ENCODE measurements at places on chromosomes 16 and 17.

GRCh38 chr16:80599466-80599865 is 58.7 kb downstream of the DYNLRB2 start:
- DNase-seq: no peak
- no peak overlapping the region for H3K4me3 ChIP-seq
- H3K4me1 ChIP-seq: no peaks in the 10 kb centered on the region
- no peaks in the 10 kb centered on the region for H3K27me3 ChIP-seq

DNA sequence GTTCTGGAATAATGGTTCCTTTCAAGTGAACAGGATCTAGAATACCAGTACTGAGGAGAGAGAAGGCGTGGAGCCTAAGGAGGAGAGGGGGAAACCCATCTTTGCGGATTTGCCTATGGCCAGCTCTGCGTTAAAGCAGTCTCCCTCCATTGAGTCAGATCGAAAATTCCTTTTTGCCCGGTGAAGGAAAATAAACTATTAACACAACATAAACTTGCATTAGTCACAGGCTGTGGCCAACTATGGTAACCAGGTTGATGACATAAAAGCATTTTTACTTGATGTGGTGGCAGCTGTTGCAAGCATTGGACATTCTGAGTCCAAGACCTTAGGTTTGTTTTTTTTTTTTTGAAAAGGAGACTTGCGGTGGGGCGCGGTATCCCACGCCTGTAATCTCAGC is 8.9 kb downstream of the LDAF1 start:
- peaks cover 12% of the 10 kb centered on the region for H3K4me1 ChIP-seq
- H3K4me3 ChIP-seq: no peak overlapping the region
- no peak overlapping the region for H3K27ac ChIP-seq
- no peaks in the 10 kb centered on the region for H3K27me3 ChIP-seq

GRCh38 chr16:72689851-72690250 is 358.1 kb downstream of the ZFHX3 start:
- no peak overlapping the region for H3K4me3 ChIP-seq
- H3K27me3 ChIP-seq: no peaks in the 10 kb centered on the region
- no peaks in the 10 kb centered on the region for H3K36me3 ChIP-seq
- no peak overlapping the region for H3K27ac ChIP-seq
- no peak for DNase-seq

GRCh38 chr17:40178660-40179059 is 1.4 kb downstream of the RAPGEFL1 start:
- no peaks in the 10 kb centered on the region for H3K4me1 ChIP-seq
- no peak for DNase-seq
- H3K4me3 ChIP-seq: no peak overlapping the region
- no peaks in the 10 kb centered on the region for H3K36me3 ChIP-seq
- no peak overlapping the region for H3K27ac ChIP-seq

DNA sequence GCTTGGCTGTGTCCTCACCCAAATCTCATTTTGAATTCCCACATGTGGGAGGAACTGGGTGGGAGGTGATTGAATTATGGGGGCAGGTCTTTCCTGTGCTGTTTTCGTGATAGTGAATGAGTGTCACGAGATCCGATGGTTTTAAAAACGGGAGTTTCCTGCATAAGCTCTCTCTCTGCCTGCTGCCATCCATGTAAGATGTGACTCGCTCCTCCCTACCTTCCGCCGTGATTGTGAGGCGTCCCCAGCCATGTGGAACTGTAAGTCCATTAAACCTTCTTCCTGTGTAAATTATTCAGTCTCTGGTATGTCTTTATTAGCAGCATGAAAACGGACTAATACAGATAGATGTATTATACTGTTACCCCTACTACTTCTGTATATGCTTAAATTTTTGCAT is 3.6 kb downstream of the SPATA33 start:
- peaks cover 14% of the 10 kb centered on the region for H3K4me1 ChIP-seq
- no peaks in the 10 kb centered on the region for H3K36me3 ChIP-seq
- no peak for DNase-seq
- H3K27ac ChIP-seq: no peak overlapping the region
- no peaks in the 10 kb centered on the region for H3K27me3 ChIP-seq

- DNase-seq: no peak
- H3K27ac ChIP-seq: no peak overlapping the region
- H3K27me3 ChIP-seq: peaks cover 65% of the 10 kb centered on the region
- H3K4me1 ChIP-seq: no peaks in the 10 kb centered on the region
- H3K36me3 ChIP-seq: no peaks in the 10 kb centered on the region
These were observed 32.1 kb upstream of the SBK1 start for GRCh38 chr16:28260193-28260592.

DNA sequence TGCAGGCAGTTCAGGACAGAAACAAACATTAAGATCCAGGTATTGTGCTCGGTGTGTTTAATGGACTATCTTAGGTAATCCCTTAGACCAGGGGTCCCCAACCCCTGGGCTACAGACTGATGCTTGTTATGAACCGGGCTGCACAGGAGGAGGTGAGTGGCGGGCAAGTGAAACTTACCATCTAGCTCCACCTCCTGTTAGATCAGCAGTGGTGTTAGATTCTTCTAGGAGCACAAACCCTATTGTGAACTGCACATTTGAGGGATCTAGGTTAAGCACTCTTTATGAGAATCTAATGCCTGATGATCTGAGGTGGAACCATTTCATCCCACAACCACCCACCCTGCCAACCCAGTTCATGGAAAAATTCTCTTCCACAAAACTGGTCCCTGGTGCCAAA is 37.8 kb upstream of the ASIC2 start:
- H3K4me3 ChIP-seq: no peak overlapping the region
- H3K36me3 ChIP-seq: no peaks in the 10 kb centered on the region
- no peak for DNase-seq

DNA sequence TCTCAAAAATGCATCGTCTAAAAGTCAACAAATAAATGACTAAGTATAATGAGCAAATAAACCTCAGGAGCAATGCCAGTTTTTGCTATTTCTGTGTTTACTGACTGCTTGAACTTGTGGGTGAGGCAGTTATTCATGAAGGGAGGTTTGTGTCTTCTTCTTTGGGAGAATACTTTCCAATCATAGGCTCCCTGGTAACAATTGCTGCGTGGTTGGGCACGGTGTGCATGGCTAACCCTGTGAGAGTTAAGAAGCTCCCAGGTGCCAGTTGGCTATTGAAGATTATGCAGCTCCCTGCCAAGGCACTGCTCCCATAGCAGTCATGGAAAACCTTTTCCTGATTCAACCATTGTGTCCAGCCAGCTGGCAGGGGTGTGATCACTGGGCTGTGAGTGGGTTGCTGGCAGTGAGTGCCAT is 775.9 kb upstream of the GOT2 start:
- no peaks in the 10 kb centered on the region for H3K4me1 ChIP-seq
- H3K36me3 ChIP-seq: no peaks in the 10 kb centered on the region
- H3K27me3 ChIP-seq: no peaks in the 10 kb centered on the region
- no peak overlapping the region for H3K4me3 ChIP-seq
- H3K27ac ChIP-seq: no peak overlapping the region

DNA sequence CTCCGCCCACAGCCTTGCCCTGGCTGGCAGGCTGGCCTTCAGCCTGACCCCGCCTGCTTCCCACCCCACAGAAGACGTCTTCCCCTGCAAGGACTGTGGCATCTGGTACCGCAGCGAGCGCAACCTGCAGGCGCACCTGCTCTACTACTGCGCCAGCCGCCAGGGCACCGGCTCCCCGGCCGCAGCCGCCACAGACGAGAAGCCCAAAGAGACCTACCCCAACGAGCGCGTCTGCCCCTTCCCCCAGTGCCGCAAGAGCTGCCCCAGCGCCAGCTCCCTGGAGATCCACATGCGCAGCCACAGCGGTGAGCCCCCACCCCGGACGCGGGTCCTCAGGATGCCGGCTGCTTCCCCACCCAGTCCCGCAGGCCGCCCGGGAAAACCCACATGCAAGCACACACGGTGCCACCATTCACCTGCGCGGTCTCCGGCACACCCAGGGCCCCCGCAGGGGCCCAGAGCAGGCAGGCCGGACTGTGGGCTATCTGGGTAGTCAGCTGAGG is 38.2 kb upstream of the ZC3H18 start:
- H3K36me3 ChIP-seq: no peaks in the 10 kb centered on the region
- H3K4me1 ChIP-seq: peaks cover 20% of the 10 kb centered on the region
- no peak overlapping the region for H3K4me3 ChIP-seq
- no peak overlapping the region for H3K27ac ChIP-seq
- H3K27me3 ChIP-seq: no peaks in the 10 kb centered on the region

DNA sequence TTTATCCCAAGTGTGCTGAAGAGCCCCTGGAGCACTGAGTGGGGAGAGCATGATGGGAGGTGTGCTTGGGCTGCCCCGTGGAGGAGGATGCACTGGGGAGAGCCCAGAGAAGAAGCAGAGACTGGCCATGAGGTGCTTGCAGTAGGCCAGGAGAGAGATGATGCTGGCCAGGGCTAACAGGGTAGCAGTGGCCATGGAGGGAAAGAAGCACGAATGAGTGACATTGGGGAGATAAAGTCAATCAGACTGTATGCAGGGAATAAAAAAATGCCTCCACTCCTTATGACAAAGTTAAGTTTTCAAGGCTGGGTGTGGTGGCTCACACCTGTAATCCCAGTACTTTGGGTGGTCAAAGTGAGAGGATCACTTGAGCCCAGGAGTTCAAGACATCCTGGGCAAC is 5.4 kb upstream of the TMEM220 start:
- H3K27me3 ChIP-seq: no peaks in the 10 kb centered on the region
- no peak overlapping the region for H3K4me3 ChIP-seq
- no peaks in the 10 kb centered on the region for H3K36me3 ChIP-seq
- H3K4me1 ChIP-seq: no peaks in the 10 kb centered on the region

- H3K4me1 ChIP-seq: no peaks in the 10 kb centered on the region
- DNase-seq: no peak
- no peak overlapping the region for H3K27ac ChIP-seq
- H3K36me3 ChIP-seq: no peaks in the 10 kb centered on the region
- no peaks in the 10 kb centered on the region for H3K27me3 ChIP-seq
- H3K4me3 ChIP-seq: no peak overlapping the region
These were observed 6.1 kb downstream of the KRT35 start for GRCh38 chr17:41474863-41475262.

GRCh38 chr16:23410176-23410575 is 42.8 kb downstream of the COG7 start:
- H3K4me3 ChIP-seq: no peak overlapping the region
- no peaks in the 10 kb centered on the region for H3K27me3 ChIP-seq
- H3K4me1 ChIP-seq: no peaks in the 10 kb centered on the region

DNA sequence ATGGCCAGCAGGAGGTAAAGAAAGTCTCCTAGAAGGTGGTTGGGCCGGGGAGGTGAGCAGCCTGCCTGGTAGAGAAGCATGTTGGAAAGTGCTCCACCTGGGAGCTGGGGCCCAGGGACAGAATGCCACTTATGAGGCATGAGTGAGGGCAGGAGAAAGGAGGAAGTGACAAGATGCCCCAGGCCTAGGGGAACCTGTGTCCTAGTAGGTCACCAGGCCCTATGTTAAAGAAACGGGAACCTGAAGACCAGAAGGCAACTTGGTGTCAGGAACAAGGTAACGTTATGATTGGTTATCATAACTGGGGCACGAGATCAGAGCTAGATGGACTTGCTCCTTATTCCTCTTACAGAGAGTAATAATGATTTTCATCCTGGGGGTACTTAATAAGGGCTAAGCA is 34.3 kb downstream of the PITPNC1 start:
- DNase-seq: no peak
- H3K36me3 ChIP-seq: no peaks in the 10 kb centered on the region
- H3K27me3 ChIP-seq: no peaks in the 10 kb centered on the region

GRCh38 chr16:54511222-54511731 is 224.7 kb upstream of the IRX3 start:
- H3K27me3 ChIP-seq: no peaks in the 10 kb centered on the region
- H3K4me3 ChIP-seq: no peak overlapping the region
- H3K36me3 ChIP-seq: no peaks in the 10 kb centered on the region
- no peak overlapping the region for H3K27ac ChIP-seq
- peaks cover 6% of the 10 kb centered on the region for H3K4me1 ChIP-seq

DNA sequence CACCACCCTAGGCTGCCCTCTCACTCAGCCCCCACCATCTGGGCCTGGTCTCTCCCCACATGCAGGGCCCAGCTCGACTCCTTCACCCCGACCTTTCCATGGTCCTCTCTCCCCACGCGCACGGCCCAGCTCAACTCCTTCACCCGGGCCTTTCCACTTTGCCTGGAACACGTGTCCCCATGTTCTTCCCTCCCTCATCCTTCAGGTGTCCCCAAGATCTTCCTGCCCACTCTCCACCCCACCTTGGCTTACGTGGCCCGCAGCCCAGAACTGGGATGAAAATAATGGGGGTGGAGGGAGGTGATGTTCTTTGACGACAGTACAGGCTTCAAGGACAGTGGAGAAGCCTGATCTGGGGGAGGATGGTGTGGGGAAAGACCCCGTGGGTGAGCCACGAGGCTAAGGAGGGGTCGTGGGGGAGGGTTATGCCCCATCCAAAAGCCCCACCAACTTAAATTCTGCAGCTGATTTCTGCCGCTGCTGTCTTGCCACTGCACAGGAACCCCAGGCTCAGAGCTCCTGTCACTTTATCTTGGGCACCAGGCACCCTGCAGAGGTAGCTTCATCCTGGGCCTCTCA is 9.9 kb upstream of the MEAK7 start:
- no peaks in the 10 kb centered on the region for H3K4me1 ChIP-seq
- no peaks in the 10 kb centered on the region for H3K27me3 ChIP-seq
- no peaks in the 10 kb centered on the region for H3K36me3 ChIP-seq
- no peak for DNase-seq
- peak overlapping the region; percentile 9 for H3K27ac ChIP-seq

DNA sequence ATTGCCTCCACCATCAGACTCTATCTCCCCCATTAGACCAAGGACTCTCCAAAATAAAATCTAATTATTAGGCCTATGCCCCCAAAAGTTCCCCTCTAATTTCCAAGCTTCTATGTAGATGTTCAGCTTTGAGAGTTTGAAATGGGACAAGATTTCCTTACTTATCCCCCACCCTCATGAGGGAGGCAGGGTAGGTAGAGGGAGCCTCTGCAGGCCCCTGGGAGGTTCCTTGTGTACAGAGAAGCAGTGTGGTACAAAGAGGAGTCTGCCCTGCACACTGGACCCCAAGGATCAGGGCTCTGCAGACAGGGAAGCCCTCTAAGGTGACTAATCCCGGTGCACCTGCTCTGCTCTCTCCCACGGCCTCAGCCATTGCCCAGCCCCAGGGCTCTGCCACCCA is 2.5 kb downstream of the KRT17 start:
- H3K27me3 ChIP-seq: no peaks in the 10 kb centered on the region
- no peak overlapping the region for H3K27ac ChIP-seq
- no peak for DNase-seq
- H3K4me1 ChIP-seq: no peaks in the 10 kb centered on the region
- no peak overlapping the region for H3K4me3 ChIP-seq

DNA sequence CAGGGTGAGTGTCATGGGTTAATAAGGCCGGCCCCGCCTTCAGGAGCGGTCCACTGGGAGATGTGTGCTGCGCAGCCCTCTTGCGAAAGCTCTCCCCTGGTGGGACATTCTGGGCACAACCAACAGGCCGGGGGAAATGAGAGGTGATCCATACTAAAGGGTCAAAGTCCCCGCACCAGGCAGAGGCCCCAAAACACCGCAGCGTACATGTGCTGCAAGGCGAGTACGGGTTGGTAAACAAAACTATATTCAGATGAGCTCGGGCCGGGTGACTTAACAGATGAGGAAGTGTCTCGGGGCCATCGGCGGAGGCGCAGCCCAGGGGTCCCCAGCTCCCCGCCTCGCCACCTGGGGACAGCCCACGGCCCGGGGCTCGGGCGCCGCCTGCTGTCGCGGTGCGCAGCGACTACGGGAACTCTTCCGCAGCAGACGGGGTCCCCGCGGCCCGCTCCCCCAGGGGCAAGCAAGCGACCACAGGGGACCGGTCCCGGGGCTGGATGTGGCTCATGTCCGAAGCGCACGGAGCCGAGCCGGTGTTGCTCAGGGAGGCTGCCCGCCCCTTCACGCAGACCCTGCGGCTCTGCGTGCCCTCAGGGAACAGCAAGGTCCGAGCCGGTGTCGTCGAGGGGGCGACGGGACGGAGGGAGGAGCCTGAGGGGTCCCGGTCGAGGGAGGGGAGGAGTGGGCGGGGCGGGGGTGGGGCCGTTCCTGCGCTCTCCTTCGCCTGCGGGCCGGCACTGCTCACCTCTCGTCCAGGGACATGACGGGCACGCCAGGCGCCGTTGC is at the start of gene RAB37:
RAB37 (plus strand) TSS at position 744 of the 786 bp plus-strand sequence; CDS start at position 761, 17 bp downstream.
- DNase-seq: no peak
- H3K27ac ChIP-seq: no peak within 1 kb of the TSS
- H3K27me3 ChIP-seq: peaks cover 89% of the 10 kb centered on the region
- peak within 1 kb of the TSS; percentile 45 for H3K4me3 ChIP-seq

All from tibial nerve (tissue), 4 donors.